ENCODE measurements at places on chromosomes 4 and X.
A peak's percentile ranks its signal among the peaks of the same experiment; 100 is the strongest.

GRCh38 chr4:39044364-39044955, 12.3 kb upstream of the TMEM156 start:
- DNase-seq = peak; percentile 96

DNA sequence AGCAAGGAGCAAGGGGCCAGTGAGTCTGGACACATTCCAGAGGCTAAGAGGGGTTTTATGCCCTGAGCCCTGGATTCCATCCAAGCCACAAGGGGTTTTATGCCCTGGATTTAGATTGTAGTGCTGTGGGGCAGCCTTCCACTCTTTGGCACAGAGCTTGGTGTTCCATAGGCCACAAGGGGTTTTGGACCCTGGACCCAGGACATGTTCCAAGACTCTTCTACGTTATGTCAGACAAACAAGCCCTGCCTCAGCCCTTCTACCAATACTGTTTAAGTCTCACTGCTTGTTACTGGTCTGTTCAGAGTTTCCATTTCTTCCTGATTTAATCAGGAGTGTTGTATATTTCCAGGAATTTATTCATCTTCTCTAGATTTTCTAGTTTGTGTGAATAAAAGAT, 12.8 kb upstream of the SCARB2 start:
- no peak for DNase-seq

GRCh38 chrX:139126493-139126892, 404.0 kb upstream of the F9 start:
- no peak for DNase-seq

DNA sequence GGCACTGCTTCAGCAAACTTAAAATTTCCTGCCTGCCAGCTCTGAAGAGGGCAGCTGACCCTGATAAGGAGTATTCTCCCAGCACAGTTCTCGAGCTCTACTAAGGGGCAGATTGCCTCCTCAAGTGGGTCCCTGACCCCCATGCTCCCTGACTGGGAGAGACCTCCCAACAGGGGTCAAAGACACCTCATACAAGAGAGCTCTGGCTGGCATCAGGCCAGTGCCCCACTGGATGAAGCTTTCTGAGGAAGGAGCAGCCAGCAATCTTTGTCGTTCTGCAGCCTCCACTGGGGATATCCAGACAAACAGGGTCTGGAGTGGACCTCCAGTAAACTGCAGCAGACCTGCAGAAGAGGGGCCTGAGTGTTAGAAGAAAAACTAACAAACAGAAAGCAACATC, 1118.3 kb upstream of the ADGRL3 start:
- no peak for DNase-seq

GRCh38 chrX:15336023-15336413, 695 bp upstream of the PIGA start:
- DNase-seq = peak; percentile 45

DNA sequence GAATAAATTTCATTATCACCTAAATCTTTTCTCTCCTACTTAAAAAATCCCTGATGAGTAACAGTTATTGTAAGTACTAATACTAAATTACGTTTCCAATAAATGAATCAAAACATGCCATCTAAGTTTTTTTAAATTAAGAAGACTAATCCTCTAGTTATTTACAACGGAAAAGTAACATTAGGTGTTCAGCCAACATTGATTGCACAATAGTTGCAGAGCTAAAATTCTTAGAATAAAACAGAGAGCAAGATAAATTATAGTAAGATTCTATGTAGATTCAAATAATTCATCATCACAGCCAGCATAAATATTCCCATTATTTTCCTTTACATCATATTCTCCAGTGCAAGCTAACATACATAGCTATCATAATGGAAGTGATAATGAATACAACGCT, 139.2 kb downstream of the HDX start:
- DNase-seq = no peak

GRCh38 chr4:184363258-184363657, 111.1 kb downstream of the IRF2 start:
- no peak for DNase-seq

DNA sequence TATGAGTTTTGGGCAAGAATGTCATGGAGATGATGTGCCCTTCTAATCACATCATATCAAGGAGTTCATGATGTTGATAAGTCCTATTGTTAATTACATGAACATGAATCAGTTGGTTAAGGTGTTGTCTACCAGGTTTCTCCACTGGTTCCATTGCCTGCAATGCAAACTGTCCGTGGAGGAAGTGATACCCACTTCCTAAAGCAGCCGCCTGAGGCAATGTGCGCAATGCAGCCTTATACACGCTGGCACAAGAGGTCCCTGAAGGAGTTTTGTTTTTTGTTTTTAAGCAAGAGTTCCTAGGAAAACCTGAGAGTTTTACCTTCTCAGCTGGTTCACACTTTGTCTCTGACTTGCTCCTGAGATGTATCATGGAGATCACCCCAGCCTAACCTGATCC, 5.9 kb upstream of the GPKOW start:
- DNase-seq = no peak

GRCh38 chr4:52627876-52628275, 31.2 kb downstream of the USP46 start:
- DNase-seq = no peak

- DNase-seq = no peak
These were observed 35.7 kb upstream of the BMP15 start for GRCh38 chrX:50874876-50875275.

- no peak for DNase-seq
These were observed 17.6 kb downstream of the OTUD6A start for GRCh38 chrX:70079870-70080269.

- no peak for DNase-seq
These were observed 136.7 kb downstream of the CBLL2 start for GRCh38 chrX:22409418-22409817.

DNA sequence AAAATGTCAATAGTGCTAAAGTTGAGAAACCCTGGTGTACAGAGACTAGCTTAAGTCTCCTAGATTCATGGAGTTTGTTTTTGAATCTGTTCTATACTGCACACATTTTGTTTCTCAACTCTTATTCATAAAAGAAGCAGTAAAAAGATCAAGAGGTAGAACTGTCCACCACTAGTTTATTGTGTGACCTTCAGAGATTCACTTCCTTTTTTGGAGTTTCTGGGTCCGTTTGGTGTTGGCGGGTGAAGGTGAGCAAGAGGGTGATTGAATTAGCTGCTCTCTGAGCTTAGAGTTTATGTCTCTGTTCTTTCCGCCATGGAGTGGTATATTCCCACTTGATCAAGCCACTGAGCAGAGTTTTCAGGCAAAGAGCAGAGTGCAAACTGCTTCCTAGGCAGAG, 21.4 kb upstream of the PLAC1 start:
- DNase-seq = no peak

DNA sequence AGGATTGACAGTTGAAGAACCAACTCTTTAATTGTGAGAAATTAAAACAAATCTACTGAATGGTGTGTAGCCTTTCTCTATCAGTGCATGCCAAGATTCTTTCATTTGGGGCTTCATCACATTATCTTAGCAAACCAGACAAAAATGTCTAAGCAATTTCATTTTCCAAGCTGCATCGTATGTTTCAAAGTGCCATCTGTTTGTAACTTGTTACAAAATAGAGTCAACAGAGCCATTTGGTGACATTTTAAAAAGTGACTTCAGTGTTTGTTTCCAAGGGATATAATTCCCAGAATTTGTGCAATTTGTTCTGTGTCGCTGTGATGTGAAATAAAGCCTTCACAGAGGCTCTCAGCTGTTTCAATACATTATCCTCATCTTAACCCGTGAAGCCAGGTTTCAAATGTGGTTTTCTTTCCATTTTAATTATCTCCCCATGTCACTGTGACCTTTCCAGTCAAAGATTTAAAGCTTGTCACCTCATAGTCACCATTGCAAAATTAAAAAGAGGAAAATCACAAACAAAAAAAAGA, 46.0 kb upstream of the C1QTNF7 start:
- no peak for DNase-seq

- DNase-seq = no peak
These were observed 5.2 kb downstream of the MAP9 start for GRCh38 chr4:155371432-155372043.
